Fibroblast of the aortic adventitia (primary cell): ENCODE measurements at places on chromosomes 4 and X. TPM values are rescaled to one million over a fixed set of nuclear protein-coding genes. Genes with fewer than 3 reads are reported as not detected.
A peak's percentile ranks its signal among the peaks of the same experiment; 100 is the strongest.

DNA sequence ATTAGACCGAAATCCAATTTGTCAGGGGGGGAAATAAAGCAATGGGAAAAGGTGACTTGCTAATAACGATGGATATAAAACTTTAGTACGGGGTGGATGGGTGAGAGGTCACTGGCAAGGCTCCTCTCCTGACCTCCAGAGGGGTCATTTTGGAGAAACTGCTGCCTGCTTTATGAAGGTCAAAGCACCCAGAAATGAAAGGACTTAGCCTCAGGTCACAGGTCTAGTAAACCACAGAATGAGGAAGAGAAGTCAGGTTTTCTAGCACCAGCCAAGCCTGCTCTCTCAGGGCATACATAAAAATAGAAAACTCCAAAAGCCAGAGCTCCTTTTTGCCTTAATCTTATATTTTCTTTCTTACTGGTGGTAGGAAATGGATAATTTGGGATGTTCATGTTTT is 134.2 kb downstream of the SHROOM3 start:
- no peak for DNase-seq

Gene KLHL13
- total RNA-seq: 0.82 and 7.2 TPM in 2 replicates

GRCh38 chr4:177802661-177803060 is 360.4 kb upstream of the AGA start:
- DNase-seq: no peak

GRCh38 chr4:147034372-147034771 is 88.7 kb upstream of the TTC29 start:
- peak; percentile 35 for DNase-seq

- no peak for DNase-seq
These were observed 13.0 kb upstream of the SMIM20 start for GRCh38 chr4:25901030-25901430.

- DNase-seq: peak; percentile 45
These were observed 61.2 kb downstream of the TMEM150C start for GRCh38 chr4:82500435-82501153.

DNA sequence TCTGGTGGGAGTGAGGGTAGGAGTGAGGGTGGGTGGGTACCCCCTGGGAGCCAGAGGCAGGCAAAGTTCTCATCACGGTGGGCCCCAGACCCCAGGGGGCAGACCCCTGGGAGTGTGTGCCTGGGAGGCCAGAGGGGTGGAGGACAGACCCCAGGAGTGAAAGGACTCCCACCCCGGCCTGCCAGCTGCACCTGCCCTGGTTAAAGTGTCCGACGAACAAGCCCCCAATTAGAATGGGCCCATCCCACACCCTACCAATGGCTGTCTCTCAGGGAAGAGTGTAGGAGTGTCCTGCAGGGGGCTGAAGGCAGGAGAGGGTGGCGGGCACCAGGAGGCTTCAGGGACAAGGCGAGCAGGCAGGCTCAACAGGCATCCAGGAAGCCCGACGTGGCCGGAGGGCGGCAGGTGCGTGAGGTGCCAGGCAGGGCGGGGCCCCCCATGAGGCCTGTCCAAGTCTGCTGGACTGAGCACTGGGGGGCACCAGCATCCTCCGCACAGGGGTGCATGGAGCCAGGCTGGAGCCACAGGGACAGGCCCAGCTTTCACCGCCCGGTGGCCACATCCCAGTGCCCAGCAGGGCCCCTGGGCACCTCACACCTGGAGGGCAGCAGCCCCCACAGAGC is 8.7 kb downstream of the PDE6B start:
- no peak for DNase-seq

Gene RAB28
- 3.7 and 16.7 TPM in 2 replicates for total RNA-seq

Gene SPARCL1
- not detected in 2 replicates for total RNA-seq

Gene RGS12
- total RNA-seq: 15.1 and 36.7 TPM in 2 replicates

GRCh38 chr4:3114377-3114776 is 39.9 kb downstream of the HTT start:
- DNase-seq: peak; percentile 41

DNA sequence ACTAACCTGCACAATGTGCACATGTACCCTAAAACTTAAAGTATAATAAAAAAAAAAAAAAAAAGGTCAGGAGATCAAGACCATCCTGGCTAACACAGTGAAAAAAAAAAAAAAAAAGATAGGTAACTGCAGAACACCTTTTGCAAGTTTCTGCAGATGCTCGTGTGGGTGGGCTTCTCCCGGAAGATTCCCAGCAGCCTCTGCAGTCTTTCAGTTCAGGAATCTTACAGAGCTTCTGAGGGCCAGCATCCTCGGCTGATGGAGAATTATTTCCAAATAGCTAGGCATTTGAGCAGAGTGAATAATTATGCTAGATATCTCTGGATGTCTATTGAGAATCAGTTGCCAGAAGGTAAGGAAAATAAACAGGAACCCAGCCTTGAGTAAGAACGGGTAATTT is 300.7 kb downstream of the DCTD start:
- no peak for DNase-seq

GRCh38 chr4:183571350-183571941 is 66.6 kb downstream of the ING2 start:
- no peak for DNase-seq

Gene MAGEA4
- not detected in 2 replicates for total RNA-seq

DNA sequence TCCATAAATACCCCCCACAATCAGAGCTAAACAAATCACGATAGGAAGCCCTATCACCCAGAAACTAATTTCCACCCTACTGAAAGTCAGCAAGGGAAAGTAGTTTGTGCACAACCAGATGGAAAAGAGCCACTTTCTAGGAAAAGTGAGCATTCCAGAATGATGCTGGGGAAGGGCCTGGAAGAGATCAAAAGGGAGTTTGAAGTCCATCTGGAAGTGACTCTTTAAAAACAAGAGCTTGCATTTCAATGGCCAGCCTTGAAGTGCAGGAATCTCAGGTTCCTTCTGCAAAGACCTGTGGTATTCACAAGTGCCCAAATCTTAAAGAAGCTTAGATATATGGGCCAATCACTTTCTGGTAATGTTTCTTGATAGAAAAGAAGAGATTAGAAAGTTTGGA is 97.0 kb upstream of the LDB2 start:
- peak; percentile 64 for DNase-seq

- no peak for DNase-seq
These were observed 19.6 kb downstream of the TMEM31 start for GRCh38 chrX:103730147-103730795.
